ENCODE measurements at places on chromosomes 11 and 22.

DNA sequence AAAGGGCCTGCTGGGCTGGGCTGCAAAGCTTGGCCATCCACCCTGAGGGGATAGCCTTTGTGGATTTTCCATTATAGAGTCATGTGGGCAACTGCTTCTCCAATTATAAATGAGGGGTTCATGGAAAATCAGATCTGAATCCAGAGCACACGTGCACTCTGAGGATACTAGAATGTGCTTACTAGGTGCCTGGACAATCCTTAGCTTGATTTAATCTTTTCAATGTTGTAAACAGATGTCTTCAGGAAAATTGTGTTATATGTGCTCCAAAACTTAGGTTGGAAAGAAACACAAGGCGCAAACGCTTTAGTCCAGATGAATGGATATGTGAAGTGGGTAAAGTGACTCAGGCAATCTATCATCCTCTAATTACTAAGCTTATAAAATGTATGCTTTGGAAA, 92.0 kb downstream of the SLC17A6 start:
- no peak for DNase-seq

GRCh38 chr11:134890446-134890845, 478.4 kb upstream of the B3GAT1 start:
- no peak for DNase-seq

GRCh38 chr22:21951931-21952465, 650 bp downstream of the PPM1F start:
- peak; percentile 54 for DNase-seq

GRCh38 chr11:72676861-72677341, 2.7 kb upstream of the PDE2A start:
- DNase-seq: peak; percentile 83

GRCh38 chr22:25779426-25779825, 37.4 kb downstream of the MYO18B start:
- DNase-seq: no peak

- no peak for DNase-seq
Measured at GRCh38 chr11:19536131-19536530, 176.5 kb upstream of the NAV2 start.

DNA sequence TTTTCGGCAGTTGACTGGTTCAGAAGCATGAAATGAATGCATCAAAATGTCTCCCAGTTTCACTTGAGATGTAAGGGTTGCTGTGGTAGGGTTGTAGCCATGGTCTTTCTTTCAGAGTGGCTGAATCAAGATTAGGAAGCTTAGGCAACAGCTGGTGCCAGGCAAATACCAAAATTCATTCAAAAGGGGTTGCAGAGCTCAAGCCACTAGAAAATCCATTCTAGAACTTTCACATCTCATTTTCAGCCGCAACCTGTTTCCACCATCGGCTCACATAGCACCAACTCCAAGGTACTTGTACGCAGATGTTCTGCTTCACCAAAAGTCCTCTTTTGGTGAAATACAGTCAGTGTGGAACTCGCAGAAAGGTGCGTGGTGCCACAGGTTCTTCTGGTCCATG, 40.5 kb upstream of the STK33 start:
- no peak for DNase-seq

DNA sequence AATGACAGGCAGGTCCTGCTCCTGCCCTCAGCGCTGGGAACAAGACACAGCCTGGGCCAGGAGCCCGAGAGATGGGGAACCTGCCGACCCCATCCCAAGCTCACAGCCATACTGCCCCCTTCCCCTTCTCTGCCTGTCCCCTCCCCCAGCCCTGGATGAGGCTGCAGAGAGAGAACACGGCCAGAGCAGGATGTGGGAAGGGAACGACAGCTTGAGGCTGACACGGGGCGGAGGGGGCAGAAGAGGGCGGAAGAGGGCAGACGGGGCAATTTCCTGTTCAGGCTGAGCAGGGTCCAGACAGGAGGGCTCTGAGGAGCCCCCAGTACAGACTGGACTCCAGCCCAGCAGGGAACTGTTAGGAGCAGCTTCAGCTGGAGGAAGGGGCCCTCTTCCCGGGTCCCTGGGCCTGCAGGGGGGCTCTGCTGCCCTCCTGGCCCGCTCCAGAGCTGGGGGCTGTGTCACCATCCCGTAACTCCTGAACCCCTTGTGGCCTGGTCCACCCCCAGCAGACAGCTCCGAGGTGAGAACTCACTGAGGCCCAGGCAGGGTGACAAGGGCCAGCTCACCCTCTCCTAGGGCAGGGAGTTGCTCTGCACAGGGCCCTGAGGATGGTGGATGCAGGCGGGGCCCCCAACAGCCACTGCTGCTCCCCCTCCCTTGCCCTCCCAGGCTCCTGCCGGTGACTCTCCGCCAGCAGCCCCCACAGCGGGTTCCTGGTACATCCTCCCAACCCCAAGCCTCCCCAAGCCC, 5.7 kb downstream of the CTSD start:
- DNase-seq: peak; percentile 74

GRCh38 chr22:27772081-27772983, 29.2 kb downstream of the MN1 start:
- DNase-seq: no peak

GRCh38 chr11:19102521-19102900, 14.5 kb upstream of the ZDHHC13 start:
- DNase-seq: no peak

GRCh38 chr22:33219648-33220384, 161.6 kb upstream of the SYN3 start:
- no peak for DNase-seq

DNA sequence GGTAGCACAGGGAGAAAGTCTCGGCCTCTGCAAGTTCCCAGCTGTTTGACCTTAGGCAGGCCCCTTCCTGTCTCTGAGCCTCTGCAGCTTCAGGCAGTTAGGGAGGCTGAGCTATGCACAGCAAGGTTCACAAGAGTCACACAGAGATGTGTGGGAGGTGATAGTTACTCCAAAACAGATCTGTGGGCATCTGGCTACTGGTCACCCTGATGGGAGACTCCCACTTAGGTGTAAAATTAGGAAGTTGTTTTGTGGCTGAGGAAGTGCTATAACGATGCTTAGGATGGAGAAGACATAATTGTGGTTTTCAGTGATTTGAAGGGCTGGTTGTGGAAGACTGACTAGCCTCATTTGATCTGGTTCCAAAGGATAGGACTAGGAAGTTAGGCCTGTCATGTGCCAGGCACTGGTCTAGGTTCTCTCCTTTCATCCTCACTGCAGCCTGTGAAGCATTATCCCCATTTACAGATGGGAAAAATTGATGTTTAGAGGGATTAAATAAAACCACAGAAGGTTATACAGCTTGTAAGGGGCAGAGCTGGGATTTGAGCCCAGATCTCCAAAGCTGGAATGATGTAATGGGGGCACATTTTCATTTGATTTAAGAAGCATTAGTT, 13.5 kb downstream of the ACO2 start:
- DNase-seq: no peak

DNA sequence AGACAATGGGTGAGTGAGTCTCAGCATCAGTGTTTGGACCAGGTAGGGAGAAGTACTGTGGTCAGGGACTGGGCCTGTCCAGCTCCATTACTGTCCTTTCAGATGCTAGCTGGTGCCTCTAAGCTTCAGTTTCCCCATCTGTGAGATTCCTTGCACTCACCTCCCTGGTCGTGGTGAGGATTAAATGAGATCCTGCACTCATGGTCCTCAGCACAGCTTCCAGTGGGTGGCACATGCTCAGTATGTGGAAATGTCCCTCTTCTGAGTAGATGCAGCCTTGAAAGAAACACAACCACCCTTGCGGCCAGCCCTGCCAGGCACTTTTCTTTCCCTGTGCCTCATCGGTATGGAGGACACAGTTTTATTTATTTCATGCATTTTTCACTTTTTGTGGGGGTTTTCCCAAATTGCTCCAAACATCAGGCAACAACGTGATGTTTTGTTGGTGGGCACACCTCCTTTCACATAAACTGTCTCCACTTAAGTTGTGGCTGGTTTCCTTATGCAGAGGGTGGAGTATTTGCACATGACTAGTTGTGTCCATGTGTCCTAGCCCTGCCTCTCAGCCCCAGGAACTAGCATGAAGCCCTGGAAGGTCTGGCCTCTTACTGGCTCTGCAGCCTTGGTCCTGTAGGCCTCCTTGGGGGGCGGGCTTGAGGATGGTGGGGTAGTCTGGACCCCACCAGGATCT, 1.1 kb downstream of the LZTR1 start:
- DNase-seq: no peak

- no peak for DNase-seq
Measured at GRCh38 chr11:88406876-88407275, 69.3 kb upstream of the CTSC start.

- no peak for DNase-seq
Measured at GRCh38 chr11:130616573-130616972, 168.1 kb downstream of the ADAMTS15 start.

DNA sequence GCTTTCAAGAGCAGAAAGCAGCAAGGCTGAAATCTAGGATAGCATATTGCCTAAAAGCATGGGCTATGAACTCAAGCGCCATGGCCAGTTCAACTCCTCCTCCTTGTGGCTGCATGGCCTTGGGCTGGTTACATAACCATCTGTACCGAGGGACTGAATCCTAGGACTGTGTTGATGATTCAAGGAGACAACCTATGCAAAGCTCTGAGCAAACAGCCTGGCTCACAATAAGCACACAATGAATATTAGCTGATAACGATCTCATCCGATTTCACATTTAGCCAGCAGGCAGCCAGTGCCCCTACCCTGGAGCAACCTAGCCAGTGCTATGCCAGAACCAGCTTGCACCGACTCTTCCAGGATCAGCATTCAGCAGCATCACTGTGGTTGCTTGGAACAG, 698.4 kb downstream of the TBC1D22A start:
- no peak for DNase-seq

DNA sequence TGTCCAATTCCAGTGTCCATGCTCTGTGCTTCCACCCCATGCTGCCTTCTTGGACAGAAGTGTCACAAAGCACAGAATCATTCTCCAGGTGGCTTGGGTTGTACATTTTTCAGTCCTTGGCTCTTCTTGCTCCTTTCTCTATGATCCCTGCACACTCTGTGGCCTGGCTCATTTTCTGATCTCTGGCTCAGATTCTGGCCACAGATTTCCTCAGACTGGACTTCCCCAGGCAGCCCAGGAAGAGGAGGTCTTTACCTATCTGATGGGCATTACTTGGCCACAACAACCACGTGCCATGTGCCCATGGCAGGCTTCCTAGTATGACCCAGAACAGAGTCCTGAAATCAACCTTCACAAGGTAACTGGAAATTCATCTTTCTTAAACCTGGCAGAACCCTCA, 27.2 kb downstream of the SYTL2 start:
- DNase-seq: no peak

Measured in activated T-cell treated with anti-CD3 and anti-CD28 coated beads, Interleukin-2, amount 50 U/mL, for 48 hours (primary cell).